ENCODE measurements at places on chromosomes 3 and 15. TPM values are rescaled to one million over a fixed set of nuclear protein-coding genes. Genes with fewer than 3 reads are reported as not detected.

DNA sequence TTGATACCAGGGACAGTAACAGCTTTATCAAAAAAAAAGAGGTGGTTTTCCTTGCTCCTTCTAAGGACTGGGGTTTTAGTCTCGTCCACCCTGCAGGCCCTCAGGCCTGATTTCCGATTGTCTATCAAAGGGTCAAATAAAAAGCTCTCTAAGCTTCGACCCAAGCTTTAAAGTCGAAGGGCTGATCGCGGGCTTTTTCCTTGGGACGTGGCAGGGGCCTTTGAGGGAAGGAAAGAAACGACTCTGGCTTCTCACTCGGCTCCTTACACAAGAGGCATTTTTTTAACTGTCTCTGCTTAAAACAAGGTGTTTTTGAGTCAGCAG is 354 bp upstream of the KLHL24 start:
- peaks cover 18% of the 10 kb centered on the region for H3K4me1 ChIP-seq
- no peaks in the 10 kb centered on the region for H3K27me3 ChIP-seq
- H3K27ac ChIP-seq: peak overlapping the region; percentile 94
- H3K36me3 ChIP-seq: no peaks in the 10 kb centered on the region
- peak overlapping the region; percentile 97 for H3K4me3 ChIP-seq
- DNase-seq: no peak

NANOGP8 gene
- not detected for total RNA-seq

DNA sequence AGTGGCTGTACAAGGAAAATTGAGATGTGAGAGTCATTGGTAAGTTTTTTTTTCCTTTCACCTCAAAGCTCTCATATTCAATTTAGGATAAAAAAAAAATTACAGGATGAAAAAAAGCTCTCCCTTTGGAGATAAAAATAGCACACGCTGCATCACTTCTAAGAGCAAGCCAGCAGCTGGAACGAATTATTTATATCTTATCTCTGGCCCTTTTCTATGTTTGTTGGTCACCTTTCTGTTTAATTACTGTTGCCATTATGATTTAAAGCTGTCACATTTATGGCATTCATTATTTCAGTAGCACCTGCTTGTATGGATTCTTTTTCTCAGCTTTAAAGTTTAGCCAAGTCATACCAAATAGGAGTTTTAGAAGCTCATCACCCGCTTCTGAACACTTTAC is 171.6 kb upstream of the PDZRN3 start:
- H3K27ac ChIP-seq: no peak overlapping the region
- no peak for DNase-seq
- no peak overlapping the region for H3K4me3 ChIP-seq
- H3K27me3 ChIP-seq: no peaks in the 10 kb centered on the region

DNA sequence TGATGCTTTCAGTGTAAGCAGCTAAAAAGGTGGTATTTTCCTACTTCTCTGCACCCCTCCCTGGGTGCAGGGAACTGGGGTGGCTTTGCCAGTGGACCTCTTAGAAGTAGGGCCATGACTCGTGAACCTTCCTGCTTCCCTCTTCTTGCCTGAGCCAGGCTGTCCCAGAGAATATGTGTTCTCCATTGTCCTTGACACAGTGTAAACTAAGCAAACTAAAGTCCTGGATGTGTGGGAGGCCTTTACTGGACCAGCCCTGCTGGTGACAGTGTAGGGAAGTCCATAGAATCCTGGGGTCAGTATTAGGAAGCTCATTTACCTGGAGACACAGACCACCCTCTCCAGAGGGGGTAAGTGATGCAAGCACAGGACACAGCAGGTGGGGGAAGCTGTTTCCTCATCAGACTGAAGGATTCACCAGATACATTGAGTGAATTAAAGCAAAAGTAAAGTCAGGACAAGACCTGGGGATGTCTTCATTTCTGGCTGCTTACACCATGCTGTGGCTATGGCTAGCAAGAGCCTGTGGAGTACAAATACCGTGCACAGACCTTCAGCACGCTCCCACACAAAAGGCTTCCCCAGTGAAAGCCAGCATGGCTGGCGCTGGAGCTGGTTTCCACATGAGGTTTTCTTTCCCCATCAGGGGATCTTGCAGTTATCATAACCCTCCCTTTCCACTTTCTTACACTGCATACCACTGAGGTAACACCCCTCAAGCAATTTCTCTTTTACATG is 64.8 kb upstream of the LPP start:
- DNase-seq: no peak
- no peak overlapping the region for H3K27ac ChIP-seq
- H3K27me3 ChIP-seq: no peaks in the 10 kb centered on the region
- no peak overlapping the region for H3K4me3 ChIP-seq

DNA sequence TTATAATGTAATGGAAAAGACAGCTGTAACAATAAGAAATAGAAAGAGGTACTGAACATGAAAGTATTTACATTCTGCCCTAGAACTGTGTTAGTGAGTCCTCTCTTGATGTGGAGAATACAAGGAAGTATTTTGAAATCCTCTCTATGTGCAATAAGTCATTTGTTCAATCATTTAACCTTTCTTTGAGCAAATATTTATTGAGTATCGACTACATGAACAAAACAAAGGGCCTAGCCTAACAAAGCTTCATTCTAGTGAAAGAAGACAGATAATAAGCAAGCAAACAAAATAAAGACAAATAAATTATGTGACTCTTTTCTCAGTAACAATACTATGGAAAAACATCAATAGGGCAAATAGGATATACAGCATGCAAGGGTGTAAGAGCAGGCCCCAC is 354.9 kb upstream of the ATP11B start:
- H3K36me3 ChIP-seq: no peaks in the 10 kb centered on the region
- H3K4me1 ChIP-seq: no peaks in the 10 kb centered on the region
- H3K27ac ChIP-seq: no peak overlapping the region
- H3K4me3 ChIP-seq: no peak overlapping the region
- DNase-seq: no peak

DNA sequence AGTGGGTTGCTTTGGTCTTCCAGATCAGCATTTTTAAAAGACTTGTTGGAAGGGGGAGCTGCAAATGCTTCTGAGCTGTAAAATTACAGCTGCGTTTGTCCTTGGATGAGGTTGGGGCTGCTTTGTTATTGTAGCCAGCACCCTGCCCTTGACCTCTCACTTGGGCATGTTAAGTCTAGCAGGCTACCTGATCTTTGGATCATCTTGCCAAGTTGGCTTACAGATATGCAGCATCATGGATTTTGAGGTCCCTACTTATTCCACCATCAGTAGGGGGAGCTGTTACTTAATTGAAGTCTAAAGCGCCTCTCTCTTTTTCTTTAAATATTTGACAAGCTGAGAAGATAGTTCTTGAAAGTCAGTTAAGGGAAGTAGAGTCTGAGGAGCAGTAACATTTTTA is 793.0 kb downstream of the MCTP2 start:
- no peak overlapping the region for H3K4me3 ChIP-seq
- no peaks in the 10 kb centered on the region for H3K27me3 ChIP-seq
- no peak overlapping the region for H3K27ac ChIP-seq

DNA sequence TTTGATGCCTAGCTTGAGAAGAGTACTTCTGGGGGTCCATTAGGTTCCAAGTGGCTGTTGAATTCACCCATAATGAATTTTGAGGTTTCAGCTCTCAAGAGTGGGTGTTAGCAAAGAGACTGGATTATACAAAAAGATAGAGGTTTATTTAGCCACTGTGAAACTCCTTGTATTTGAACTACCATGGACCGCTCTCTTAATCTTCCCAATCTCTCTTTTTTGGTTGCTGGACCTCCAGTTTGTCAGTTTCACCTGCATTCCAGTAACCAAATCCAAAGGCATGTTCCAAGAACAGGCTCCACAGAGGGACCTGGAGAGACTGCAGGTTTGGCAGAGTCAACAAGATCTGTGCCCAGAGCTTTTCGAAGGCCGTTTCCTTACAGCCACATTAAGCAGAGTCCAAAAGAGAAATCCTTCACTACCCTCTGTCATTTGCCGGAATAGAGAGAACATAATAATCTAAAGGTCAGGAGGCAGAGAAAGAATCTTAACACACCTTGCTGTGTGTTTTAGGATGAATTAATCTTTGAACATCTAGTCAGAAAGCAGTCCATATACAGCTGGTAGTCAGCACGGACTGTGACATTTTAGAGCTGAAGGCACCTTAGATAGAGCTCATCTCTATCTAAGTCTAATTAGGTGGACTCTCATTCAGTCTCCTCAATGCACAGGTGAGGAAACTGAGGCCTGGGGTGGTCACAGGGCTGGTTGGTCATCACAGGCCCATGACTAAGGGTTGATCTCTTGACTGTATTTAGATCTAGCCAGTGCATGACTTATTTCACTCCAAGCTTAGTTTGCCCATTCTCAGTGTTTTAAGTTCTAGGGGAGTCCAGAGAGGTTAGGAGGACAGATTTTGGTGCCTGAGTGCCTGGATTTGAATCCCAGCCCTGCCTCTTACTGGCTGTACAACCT is 1.3 kb downstream of the ABHD2 start:
- peaks cover 42% of the 10 kb centered on the region for H3K4me1 ChIP-seq
- H3K36me3 ChIP-seq: peaks cover 19% of the 10 kb centered on the region
- peak overlapping the region; percentile 72 for H3K4me3 ChIP-seq
- H3K27ac ChIP-seq: peak overlapping the region; percentile 72
- no peaks in the 10 kb centered on the region for H3K27me3 ChIP-seq

SLC9C1 gene
- total RNA-seq: not detected

LNP1 gene
- 3.4 TPM for total RNA-seq

DNA sequence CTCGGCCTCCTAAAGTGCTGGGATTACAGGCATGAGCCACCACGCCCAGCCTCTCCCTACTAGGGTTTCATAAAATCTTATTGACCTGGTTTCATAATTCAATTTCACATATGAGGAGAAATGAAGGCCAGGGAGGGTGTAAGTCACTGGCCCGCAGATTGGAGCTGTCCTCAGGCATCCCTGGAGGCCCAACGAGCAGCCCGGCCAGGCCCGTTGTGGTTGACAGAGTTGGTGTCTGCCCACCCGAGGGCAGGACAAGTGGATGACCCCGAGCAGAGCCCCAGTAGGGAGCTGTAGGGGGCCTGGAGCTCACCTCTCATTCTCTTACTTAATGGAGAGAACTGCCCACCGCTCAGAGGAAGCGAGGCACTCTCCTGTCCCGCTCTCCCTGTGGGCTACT is 78.9 kb downstream of the CPN2 start:
- DNase-seq: no peak
- no peaks in the 10 kb centered on the region for H3K27me3 ChIP-seq
- peaks cover 9% of the 10 kb centered on the region for H3K4me1 ChIP-seq

PPP2R3A gene
- total RNA-seq: 0.22 TPM

CAPN3 gene
- total RNA-seq: not detected

DNA sequence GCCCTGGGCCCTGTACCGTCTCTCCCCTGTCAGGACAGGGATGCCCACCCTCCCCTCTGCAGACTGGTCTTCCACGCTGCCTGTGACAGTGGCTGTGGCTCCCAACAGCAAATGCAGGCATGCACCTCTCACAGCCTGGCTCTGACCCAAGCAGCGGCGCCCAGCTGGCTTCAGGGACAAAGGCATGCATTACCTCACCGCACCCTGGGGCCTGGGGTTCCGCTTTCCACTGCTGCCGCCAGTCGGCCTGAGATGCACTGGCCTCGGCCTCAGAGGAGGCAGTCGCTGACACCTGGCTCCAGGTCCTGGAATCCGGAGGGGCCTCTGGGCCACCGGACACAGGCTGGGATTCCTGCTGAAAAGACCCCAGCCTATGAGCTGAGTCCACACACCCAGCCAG is 70.3 kb downstream of the SCN5A start:
- H3K4me3 ChIP-seq: no peak overlapping the region
- no peak for DNase-seq
- H3K27ac ChIP-seq: no peak overlapping the region
- peaks cover 7% of the 10 kb centered on the region for H3K4me1 ChIP-seq

Measured in K562 (cell line).